Upper lobe of right lung (tissue), 1 donor: ENCODE measurements at places on chromosomes 6 and 20. TPM values are rescaled to one million over a fixed set of nuclear protein-coding genes. Genes with fewer than 3 reads are reported as not detected.

GRCh38 chr6:4647414-4648365 lies 128.5 kb upstream of the CDYL start:
- DNase-seq = peak; percentile 85

DNA sequence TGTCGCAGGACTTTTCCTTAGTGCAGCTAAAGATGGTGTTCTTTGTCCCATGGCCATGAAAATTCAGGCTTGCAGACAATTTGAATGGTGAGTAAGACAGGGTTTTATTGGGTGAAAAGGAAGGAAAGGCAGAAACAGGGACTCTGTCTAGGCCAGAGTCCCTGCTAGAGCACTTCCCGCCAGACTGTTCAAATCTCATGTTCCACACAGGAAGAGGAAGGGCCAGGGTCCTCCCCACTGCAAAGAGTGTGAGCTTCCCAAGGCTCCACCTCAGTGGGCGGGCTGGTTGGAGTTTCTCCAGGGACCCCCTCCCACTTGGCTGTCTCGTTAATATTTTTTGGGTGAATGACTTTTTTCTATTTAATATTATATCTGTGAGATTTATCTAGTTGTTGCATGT lies 29.0 kb downstream of the COL19A1 start:
- DNase-seq = no peak

- no peak for DNase-seq
Observed at GRCh38 chr6:125346201-125346925, 44.6 kb upstream of the HDDC2 start.

DNA sequence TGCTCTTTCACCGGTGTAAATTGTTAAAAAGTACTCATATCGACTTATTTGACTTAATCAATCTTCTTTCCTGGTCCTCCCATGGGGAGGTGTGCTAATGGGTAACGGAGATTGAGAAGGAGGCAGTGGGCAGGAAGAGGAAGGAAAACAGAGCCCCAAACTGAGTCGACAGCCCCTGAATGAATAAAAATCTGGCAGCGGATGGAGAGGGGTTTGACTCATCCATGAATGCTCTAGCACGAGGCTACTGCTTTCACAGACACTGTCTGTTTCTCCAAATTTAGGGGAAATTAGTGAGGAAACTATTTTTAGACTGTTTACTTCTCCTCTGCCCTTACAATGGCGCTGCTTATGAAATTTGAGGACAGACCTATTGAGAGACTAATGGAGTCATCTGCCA lies 142.2 kb upstream of the ATXN1 start:
- DNase-seq = no peak

DNA sequence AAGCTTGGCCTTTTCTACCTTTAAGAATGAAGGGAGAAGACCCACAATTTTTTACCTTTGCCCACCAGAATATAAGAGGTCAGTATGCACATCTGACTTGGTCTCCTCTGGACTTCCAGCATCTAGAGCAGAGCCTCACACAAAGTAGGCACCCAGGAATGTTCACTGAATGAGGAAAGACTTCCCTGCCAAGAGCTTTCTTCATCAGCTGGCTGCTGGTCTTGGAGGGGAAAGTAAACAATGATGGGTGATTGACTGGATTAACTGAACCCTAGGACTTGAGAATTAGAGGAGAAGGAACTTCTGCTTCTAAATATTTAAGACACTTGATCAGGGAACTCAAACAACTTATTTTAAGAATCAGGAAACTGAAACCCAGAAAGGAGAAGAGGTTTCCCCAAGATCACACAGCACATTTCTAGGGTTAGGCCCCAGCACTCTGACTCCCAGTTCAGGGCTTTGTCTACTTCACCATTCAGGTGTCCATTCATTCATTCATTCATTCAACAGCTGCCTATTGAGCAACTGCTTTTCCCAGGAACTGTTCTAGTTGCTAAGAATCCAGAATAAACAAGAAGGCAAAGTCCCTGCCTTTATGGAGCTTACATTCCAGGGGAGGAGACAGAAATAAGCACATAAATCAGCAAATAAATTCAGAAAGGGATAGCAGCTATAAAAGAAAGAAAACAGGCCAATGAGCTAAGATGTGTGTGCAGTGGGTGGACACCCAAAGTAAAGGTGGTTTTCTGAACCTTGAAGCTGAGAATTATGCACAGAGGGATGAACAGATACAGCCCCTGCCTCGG lies 216.9 kb upstream of the LRFN2 start:
- DNase-seq = no peak

DNA sequence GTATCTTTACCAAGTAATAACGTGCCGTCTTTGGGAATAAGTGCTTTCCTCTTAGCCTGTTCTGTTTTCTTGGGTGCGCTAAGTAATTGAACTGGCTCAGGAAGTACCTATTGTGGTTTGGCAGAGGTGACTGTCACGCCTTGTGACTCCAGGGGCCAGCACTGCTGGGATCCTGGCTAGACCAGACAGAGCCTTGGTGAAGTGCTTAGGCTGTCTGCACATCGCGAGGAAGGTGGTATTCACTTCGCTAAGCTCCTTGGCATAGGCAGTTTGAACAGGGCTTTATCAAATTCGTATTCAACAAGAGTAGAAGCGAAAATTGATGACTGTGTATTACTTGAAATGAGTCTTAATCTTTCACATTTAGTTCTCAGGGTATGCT lies 17.6 kb downstream of the PRDM1 start:
- no peak for DNase-seq

- no peak for DNase-seq
Observed at GRCh38 chr6:48016020-48016755, 94.8 kb downstream of the PTCHD4 start.

DNA sequence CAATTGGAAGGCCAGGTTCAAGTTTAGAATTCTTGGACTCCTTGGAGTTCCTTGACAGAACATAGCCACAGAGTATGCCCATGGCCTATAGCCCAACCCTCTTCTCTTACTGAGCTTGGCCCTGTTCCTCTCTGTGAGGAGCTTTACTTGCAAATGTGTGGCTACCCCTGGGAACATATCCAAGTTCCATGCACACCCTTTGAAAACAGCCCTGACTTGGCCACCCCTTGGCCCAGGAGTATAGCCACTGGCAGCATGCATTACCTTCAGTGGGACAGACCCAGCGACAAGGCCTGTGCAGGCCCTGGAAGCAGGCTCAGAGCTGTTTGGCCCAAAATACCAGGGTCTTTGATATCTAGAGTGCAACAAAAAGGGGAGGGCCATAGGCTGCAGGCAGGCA lies 19.5 kb upstream of the MAS1 start:
- DNase-seq = no peak

DNA sequence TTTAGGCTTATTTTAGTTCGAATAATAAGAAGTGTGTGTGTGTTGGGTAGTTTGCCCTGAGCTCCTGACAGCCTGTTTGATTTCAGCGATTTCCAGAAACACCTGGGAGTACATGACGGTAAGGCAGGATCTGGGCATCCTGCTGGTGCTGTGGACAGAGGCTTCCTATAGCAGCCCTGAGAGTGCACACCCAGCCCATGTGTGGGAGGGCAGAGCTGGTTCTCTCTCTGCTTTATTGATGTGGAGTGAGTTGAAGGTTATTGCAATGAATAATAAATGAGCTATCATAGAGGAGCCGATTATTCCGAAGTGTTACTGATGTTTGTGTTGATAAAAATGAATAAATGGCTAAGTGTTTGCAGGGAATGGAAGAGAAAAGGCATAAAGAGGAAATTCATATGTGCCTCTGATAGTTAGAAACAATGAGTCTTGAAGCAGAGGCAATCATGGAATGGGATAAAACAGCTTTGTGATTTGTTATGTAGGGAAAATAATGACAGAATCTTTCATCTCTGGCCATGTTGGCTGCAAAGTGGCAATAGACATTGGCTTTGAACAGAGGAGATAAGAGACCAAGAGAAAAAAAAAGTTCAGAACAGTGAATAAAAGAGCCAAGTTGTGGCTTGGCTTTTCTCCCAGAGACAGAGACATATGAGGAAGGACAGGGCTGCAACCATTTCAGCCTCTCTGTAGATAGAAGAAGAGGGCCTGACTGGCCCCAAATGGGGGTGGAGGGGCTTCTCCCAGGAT lies 166.2 kb upstream of the CHD6 start:
- no peak for DNase-seq

DNA sequence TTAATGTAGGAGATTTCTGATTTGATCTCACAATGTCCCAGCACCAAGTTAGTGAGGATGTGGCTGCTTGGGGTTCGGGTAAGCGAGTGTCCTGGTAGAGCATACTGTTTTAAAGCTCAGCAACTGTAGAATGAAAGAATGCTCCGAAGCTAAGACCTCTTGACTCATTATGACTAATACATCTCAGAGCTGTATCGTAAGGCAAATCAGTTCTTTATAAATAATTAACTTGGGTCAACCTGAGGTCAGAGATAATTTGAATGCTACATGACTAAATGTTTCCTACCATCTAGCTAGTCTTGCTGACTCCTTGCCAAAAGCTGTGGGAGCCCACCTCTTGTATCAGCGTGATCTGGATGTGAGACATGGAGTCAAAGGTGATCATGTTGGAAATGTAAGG lies 128.8 kb upstream of the PDE7B start:
- no peak for DNase-seq

GRCh38 chr6:40359808-40360207 lies 227.4 kb downstream of the LRFN2 start:
- no peak for DNase-seq

- DNase-seq = no peak
Observed at GRCh38 chr6:107348224-107348623, 111.1 kb downstream of the PDSS2 start.

DNA sequence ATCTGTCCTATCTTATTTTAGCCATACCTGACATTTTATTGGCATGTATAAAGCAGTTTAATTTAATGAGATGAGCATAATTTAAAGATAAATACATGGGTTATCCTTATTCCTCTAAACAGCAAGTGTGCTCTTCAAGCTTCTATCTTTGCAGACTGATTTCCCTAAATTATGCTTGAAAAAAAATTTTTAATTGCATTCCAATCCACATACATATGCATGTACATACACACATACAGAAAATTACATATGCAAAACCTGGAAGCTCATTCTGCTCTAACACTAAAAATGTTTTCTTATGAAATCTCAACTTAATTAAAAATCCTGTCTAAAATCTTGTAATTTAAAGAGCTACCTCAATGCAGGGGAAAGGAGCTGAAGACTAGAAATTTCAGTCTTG lies 35.3 kb downstream of the FKBP1C start:
- DNase-seq = no peak

DNA sequence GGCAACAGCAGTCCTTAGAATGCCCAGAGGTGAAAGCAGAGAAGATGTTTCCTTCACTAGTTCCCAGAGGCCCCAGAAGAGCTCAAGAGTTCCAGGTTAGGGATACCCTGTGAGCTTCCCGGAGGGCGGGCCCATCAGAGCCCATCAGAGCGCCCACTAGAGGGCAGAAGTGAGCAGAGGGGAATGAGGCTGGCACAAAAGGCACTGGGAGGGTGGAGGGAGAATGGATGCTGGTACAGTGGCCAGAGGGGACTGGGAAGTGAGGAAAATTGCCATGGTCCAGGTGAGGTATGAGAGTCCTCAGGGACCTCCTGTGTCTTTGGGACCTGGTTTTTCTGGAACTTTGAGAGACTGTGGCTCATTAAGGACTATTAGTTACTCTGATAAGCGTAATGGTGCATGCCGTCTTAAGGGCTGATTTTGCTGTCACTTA lies 57.3 kb downstream of the LINC00237 start:
- DNase-seq = peak; percentile 66

- DNase-seq = peak; percentile 35
Observed at GRCh38 chr20:1296922-1297321, 30.8 kb downstream of the SNPH start.

- DNase-seq = no peak
Observed at GRCh38 chr6:52510213-52510562, 66.7 kb downstream of the TRAM2 start.

GRCh38 chr6:113644861-113645575 lies 212.1 kb upstream of the MARCKS start:
- DNase-seq = no peak

DNA sequence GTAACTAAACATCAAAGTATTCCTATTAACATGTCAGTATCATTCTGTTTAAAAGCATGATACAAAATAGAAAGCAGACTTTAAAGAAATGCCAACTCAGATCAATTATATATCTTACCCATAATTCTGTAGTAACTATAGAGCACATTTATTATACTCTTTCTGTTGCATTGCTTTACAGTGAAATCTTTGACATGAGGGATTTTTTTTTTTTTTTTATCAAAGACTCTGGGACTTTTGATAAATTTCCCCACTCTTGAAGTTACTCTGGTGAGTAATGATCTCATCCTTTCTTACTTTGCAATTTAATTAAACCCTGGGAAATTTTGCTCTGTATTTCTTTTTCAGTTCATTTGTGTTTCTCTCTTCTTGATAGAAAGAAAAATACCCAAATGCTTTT lies 17.4 kb downstream of the ADGRF4 start:
- DNase-seq = no peak

GRCh38 chr6:128350416-128351254 lies 169.8 kb downstream of the PTPRK start:
- DNase-seq = no peak

DNA sequence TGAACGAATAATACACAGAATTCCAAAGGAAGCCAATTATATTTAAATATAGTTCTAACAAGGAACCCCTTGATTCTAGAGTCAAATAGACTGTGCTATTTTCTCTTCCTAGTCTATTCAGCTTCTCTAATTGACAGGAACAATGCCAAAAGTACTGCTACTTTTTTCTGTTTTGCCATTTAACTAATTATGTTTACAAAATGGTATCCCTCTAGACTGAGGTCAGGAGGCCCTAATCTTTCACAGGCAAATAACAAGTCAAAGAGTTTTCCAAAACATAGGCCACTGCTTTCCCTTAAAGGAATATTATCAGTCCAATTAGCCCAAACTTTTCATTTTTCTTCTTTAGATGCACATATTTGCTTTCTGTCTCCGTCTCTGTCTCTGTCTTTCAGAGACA lies 539.3 kb downstream of the RFPL4B start:
- no peak for DNase-seq

- DNase-seq = no peak
Observed at GRCh38 chr6:143744551-143745165, 66.9 kb downstream of the PHACTR2 start.

- DNase-seq = no peak
Observed at GRCh38 chr20:54011346-54011745, 59.0 kb downstream of the BCAS1 start.

- no peak for DNase-seq
Observed at GRCh38 chr6:159832946-159833345, 32.9 kb downstream of the PNLDC1 start.

- DNase-seq = no peak
Observed at GRCh38 chr6:127868338-127868737, 32.5 kb downstream of the THEMIS start.

- no peak for DNase-seq
Observed at GRCh38 chr20:42276718-42277602, 658.8 kb upstream of the CHD6 start.

The TP53TG5 gene
- not detected for total RNA-seq

The CGA gene
- not detected for total RNA-seq

The TUBB1 gene
- total RNA-seq = 3.0 TPM

The IRF4 gene
- 3.7 TPM for total RNA-seq

The C20orf144 gene
- 0.23 TPM for total RNA-seq

The CDKN1A gene
- total RNA-seq = 151 TPM

The DEFB126 gene
- total RNA-seq = not detected

The HINT3 gene
- 27.9 TPM for total RNA-seq

The PI16 gene
- total RNA-seq = 3.4 TPM

The MDN1 gene
- 35.1 TPM for total RNA-seq
